ENCODE measurements at places on chromosomes 12 and 14. TPM values are rescaled to one million over a fixed set of nuclear protein-coding genes. Genes with fewer than 3 reads are reported as not detected.
A peak's percentile ranks its signal among the peaks of the same experiment; 100 is the strongest.

- H3K27me3 ChIP-seq: peaks cover 2% of the 10 kb centered on the region
- H3K4me3 ChIP-seq: no peak overlapping the region
- H3K36me3 ChIP-seq: no peaks in the 10 kb centered on the region
Measured at GRCh38 chr12:41924111-41924510, 220.6 kb downstream of the GXYLT1 start.

- peak; percentile 15 for DNase-seq
- no peaks in the 10 kb centered on the region for H3K27me3 ChIP-seq
- no peaks in the 10 kb centered on the region for H3K4me1 ChIP-seq
- H3K36me3 ChIP-seq: peaks cover 47% of the 10 kb centered on the region
- H3K27ac ChIP-seq: no peak overlapping the region
Measured at GRCh38 chr12:57190037-57190436, 26.6 kb upstream of the NXPH4 start.

DNA sequence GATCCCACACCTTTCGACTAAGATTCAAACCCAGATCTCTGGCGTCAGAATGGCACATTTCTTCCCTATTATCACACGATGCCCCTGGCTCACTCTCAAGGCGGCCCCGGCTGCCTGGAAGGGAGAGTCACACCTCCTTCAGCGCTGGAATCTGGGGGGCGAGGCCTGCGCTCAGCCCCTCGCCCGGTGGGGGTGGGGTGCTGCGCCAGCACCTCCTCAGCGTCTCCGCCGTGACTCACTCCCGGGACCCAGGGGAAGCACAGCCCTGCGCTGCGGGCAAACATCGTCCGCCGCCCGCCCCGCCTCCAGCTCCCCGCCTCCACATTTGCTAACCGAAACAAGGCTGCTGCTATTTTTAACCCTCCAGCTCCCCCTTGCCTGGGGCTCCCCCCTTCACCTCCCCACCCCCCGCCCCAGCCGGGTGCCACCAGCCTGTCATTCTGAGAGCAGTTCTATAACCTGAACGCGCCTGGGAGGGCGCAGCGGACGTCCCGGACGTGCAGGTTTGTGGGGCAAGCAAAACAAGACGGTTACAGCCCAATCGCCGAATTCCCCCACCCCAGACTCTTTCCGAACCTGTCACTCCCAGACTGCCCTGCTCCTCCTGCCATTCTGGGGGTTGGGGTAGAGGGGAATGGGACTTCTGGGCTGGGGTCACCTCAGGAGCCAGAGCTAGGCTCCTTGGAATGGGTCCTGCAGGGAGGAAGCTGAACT lies 6.7 kb downstream of the HDAC7 start:
- peaks cover 82% of the 10 kb centered on the region for H3K4me1 ChIP-seq
- peak overlapping the region; percentile 94 for H3K27ac ChIP-seq
- peaks cover 5% of the 10 kb centered on the region for H3K36me3 ChIP-seq
- H3K4me3 ChIP-seq: peak overlapping the region; percentile 41
- H3K27me3 ChIP-seq: no peaks in the 10 kb centered on the region
- peak; percentile 84 for DNase-seq

GRCh38 chr12:91577586-91578539 lies 395.2 kb upstream of the DCN start:
- H3K36me3 ChIP-seq: no peaks in the 10 kb centered on the region
- DNase-seq: peak; percentile 15
- H3K4me1 ChIP-seq: no peaks in the 10 kb centered on the region
- H3K27me3 ChIP-seq: no peaks in the 10 kb centered on the region
- peak overlapping the region; percentile 13 for H3K4me3 ChIP-seq

DNA sequence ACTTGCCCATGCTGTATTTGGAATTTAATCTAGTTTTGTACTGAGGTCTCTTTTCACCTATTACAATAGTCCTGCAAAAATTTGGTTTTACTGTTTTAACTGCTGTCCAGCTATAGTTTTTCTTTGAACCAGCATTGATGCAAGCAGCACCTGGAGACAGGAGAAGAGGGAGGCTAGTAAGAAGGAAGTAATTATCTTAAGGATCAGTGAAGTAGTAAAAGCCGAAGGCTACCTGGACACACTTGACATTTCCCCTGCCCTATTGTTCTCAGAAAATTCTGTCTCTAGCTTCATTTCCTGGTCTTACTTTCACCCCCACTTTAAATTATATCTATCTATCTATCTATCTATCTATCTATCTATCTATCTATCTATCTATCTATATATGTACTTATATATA lies 43.5 kb upstream of the LRIG3 start:
- no peaks in the 10 kb centered on the region for H3K36me3 ChIP-seq
- H3K27ac ChIP-seq: no peak overlapping the region
- no peak for DNase-seq
- H3K4me3 ChIP-seq: no peak overlapping the region
- H3K27me3 ChIP-seq: no peaks in the 10 kb centered on the region
- no peaks in the 10 kb centered on the region for H3K4me1 ChIP-seq

DNA sequence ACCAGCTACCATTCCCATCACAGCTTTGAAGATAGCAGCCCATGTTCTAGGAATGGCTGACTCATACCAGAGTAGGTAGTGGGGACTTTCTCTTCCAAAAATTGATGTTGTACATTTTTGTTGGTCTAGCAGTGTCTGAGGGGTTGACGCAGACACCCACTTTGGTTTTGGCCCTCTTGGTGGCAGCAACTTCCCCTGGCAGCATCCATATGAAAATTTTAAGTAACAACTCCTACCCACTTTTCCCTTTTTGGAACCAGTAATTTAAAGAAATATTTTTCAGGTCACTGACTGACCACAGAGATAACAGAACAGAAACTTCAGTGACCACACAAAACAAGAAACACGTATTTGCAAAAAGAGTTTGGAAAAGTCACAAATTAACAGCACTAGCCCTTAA lies 162.0 kb upstream of the TMCC3 start:
- no peaks in the 10 kb centered on the region for H3K27me3 ChIP-seq
- peak; percentile 16 for DNase-seq
- no peak overlapping the region for H3K4me3 ChIP-seq
- H3K4me1 ChIP-seq: no peaks in the 10 kb centered on the region
- no peaks in the 10 kb centered on the region for H3K36me3 ChIP-seq

GRCh38 chr12:23888396-23889068 lies 60.9 kb downstream of the SOX5 start:
- H3K27ac ChIP-seq: no peak overlapping the region
- DNase-seq: peak; percentile 57
- no peaks in the 10 kb centered on the region for H3K27me3 ChIP-seq
- no peak overlapping the region for H3K4me3 ChIP-seq
- H3K36me3 ChIP-seq: no peaks in the 10 kb centered on the region

- no peak overlapping the region for H3K4me3 ChIP-seq
- no peaks in the 10 kb centered on the region for H3K27me3 ChIP-seq
- H3K27ac ChIP-seq: no peak overlapping the region
- no peaks in the 10 kb centered on the region for H3K36me3 ChIP-seq
- no peak for DNase-seq
- no peaks in the 10 kb centered on the region for H3K4me1 ChIP-seq
Measured at GRCh38 chr12:91604897-91605296, 422.3 kb upstream of the DCN start.

- H3K27ac ChIP-seq: no peak overlapping the region
- H3K27me3 ChIP-seq: peaks cover 9% of the 10 kb centered on the region
- no peaks in the 10 kb centered on the region for H3K36me3 ChIP-seq
- no peak for DNase-seq
- H3K4me1 ChIP-seq: no peaks in the 10 kb centered on the region
- H3K4me3 ChIP-seq: no peak overlapping the region
Measured at GRCh38 chr12:104969343-104969742, 11.3 kb upstream of the SLC41A2 start.

- no peaks in the 10 kb centered on the region for H3K27me3 ChIP-seq
- H3K4me3 ChIP-seq: peak overlapping the region; percentile 89
- H3K4me1 ChIP-seq: peaks cover 26% of the 10 kb centered on the region
- DNase-seq: peak; percentile 63
- peaks cover 15% of the 10 kb centered on the region for H3K36me3 ChIP-seq
Measured at GRCh38 chr12:106248312-106248845, 559 bp upstream of the CKAP4 start.

Gene EMP1
- 71.7 TPM for total RNA-seq

Gene KRT77
- not detected for total RNA-seq

Gene BBS10
- total RNA-seq: 9.9 TPM
